COR-L47 (cell line): ENCODE measurements at places on chromosomes 4 and X.

GRCh38 chrX:84047339-84047738, 140.7 kb downstream of the RPS6KA6 start:
- peak; percentile 7 for DNase-seq

DNA sequence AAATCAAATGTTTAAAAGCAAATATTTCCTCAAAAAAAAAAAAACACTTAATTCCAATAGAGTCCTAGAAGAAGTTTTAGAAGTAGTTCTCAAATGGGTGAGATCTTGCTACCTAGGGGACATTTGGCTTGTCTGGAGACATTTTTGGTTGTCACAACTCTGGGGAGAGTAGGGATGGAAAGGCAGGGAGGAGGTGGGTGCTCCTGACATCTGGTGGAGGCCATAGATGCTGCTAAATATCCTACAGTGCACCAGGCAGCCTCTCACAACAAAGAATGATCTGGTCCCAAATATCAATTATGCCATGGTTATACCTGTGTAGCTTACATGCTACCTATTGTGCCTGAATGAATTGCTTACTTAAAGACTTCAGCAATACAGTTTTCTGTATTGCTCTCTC, 46.8 kb downstream of the CPE start:
- no peak for DNase-seq

DNA sequence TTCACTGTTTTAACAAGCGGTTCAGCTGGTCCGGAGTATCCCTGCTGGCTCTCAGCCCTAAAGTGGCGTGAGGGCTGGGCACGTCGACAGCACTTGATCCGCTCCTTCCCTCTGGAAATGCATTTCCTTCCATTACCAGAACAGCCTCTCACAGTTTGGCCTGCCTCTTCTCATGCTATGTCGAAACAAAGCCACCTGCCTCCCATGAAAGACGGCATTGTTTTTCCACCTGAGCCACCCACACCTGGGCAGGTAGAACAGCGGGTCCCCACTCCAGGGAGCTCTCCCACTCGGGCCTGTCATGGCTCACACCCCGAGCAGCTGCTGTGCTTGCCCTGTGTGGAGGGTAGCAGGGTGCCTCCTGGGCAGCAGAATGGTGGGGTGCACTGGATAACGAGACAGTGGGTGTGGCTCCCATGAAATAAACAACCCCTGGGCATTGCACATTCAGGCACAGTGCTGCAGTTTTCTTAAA, 86.2 kb downstream of the FHDC1 start:
- peak; percentile 63 for DNase-seq

DNA sequence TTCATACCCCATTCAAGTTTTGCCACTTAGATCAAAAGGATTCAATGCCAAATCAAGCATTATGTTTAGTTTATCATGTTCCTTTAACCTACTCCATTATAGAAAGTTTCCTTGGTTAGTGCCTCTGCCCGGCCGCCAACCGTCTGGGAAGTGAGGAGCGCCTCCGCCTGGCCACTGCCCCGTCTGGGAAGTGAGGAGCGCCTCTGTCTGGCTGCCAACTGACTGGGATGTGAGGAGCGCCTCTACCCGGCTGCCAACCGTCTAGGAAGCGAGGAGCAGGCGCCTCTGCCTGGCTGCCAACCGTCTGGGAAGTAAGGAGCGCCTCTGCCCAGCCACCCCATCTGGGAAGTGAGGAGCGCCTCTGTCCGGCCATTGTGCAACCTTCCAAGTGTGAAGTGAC, 36.3 kb upstream of the PDGFRA start:
- no peak for DNase-seq
